T-helper 2 cell treated with Interferon-gamma antibody and Interleukin-4, amounts not matched to agents 5 μg/mL and 100 μg/mL, for 36 hours (primary cell): ENCODE measurements at places on chromosomes 11 and 22.

DNA sequence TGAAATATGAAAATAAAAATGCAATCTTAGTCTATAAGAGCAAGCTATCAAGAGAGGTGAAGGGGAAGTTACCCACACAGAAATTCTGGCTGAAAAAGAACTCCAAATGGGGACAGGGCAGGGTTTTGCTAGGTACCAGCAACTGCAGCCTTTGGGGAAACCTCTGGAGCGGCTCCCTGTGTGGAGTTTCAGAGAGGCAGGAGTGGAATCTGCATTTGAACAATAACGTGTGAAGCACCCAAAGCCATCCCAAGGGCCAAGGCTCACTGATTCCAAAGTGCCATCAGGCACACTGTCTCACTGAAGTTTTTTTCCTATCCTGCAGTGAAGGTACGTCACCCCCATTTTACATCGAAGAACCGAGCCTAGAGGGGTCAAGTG lies 87.8 kb downstream of the KCNC1 start:
- H3K27me3 ChIP-seq: no peaks in the 10 kb centered on the region
- no peak for DNase-seq
- no peak overlapping the region for H3K4me3 ChIP-seq
- H3K36me3 ChIP-seq: no peaks in the 10 kb centered on the region

GRCh38 chr11:79129702-79130101 lies 311.1 kb downstream of the TENM4 start:
- no peak for DNase-seq
- no peak overlapping the region for H3K27ac ChIP-seq
- no peaks in the 10 kb centered on the region for H3K27me3 ChIP-seq
- H3K4me1 ChIP-seq: no peaks in the 10 kb centered on the region

DNA sequence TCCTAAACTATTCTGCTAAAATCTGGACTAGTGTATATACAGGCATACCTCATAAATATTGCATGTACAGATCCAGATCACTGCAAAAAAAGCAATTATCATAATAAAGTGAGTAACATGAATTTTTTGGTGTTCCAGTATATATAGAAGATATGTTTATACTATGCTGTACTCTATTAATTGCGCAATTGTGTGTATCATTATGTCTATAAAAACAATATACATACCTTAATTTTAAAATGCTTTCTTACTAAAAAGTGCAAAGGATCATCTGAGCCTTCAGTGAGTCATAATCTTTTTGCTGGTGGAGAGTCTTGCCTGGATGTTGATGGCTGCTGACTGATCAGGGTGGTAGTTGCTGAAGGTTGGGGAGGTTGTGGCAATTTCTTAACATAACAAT lies 35.4 kb upstream of the CEP295 start:
- H3K4me3 ChIP-seq: no peak overlapping the region
- peaks cover 9% of the 10 kb centered on the region for H3K4me1 ChIP-seq
- no peak overlapping the region for H3K27ac ChIP-seq
- H3K36me3 ChIP-seq: no peaks in the 10 kb centered on the region
- H3K27me3 ChIP-seq: peaks cover 8% of the 10 kb centered on the region
- DNase-seq: no peak

DNA sequence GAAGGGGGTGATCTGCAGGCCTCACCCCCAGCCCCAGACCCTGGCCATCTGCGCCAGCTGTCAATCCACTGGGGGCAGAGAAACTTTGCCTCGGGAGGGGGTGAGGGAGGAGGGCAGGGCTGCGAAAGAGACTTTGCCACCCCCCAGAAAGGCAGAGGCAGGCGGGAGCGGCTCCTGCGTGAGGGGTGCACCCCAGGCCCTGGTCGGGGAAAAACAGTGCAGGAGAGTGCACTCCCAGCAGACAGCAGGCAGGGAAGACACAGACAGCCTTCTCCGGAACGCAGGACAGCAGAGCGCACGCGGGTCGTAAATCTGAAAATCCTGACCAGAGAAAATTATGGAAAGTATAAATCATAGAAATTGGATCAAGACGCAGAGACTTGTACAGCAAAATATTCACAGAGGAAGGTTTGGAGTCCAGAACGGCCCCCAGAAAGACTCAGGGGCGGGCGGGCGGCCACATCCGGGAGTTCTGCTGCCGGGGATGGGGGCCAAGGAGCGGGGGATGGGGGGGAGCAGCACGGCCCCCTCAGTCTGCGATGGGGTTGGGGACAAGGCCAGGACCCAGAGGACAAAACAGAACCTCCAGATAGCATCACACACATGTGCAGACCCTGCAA lies 8.0 kb upstream of the MRPL23 start:
- H3K27me3 ChIP-seq: no peaks in the 10 kb centered on the region
- no peak overlapping the region for H3K27ac ChIP-seq
- H3K4me1 ChIP-seq: no peaks in the 10 kb centered on the region
- no peak overlapping the region for H3K4me3 ChIP-seq

DNA sequence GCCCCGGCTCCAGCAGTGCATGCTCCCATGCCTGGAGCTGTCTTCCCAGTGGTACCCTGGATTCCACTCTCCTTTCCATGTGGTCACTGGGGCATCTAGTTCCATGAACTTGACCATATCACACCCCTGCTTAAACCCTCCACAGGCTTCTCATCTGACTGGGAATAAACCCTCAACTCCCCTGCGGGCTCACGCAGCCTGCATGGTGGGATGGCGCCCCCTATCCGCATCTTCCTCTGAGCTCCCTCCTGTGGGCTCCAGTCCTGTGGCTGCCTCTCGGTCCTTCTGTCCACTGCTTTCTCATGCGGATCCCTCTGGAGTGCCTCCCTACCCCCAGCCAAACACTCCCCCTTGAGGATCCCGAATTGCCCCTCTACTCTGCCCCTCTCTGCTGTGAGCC lies 41.4 kb upstream of the TTLL12 start:
- DNase-seq: no peak
- H3K27ac ChIP-seq: no peak overlapping the region
- H3K4me1 ChIP-seq: peaks cover 4% of the 10 kb centered on the region
- H3K4me3 ChIP-seq: no peak overlapping the region

DNA sequence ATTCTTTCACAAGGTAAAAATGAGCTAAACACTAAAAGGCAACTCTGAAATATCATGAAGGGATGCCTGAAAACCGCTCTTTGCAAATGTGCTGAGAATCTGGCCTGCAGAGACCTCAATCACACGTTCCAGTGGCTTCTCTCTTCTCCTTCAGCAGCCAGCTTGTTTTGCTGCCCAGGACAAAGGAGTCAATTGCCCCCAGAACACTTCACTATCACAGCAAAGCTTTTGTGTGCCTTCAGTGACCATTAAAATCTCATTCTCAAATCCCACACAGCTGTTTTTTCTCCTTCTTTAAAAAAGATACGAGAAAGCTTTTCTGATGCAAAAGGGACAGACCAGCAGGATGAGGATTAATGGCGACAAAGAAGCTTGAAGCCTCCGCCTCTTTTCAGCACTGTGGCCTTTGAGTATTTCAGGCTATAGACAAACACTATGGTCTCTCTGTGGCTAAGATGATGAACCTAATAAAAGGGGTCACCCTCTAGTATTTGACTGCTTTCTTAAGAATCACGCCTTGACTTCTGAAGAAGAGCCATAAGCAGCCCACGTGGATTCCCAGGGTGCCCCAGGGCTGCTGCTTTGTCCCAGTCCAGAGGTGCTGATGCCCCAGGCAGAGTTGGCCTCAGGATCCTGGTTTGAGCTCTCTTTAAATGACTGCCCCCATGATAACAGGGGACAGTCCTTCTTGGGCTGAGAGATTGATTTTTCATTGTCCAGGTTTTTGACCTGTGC lies 33.4 kb upstream of the NRIP3 start:
- no peak overlapping the region for H3K27ac ChIP-seq
- no peaks in the 10 kb centered on the region for H3K36me3 ChIP-seq
- peaks cover 10% of the 10 kb centered on the region for H3K27me3 ChIP-seq

GRCh38 chr22:47460861-47461260 lies 698.4 kb downstream of the TBC1D22A start:
- no peak overlapping the region for H3K27ac ChIP-seq
- no peak for DNase-seq
- no peaks in the 10 kb centered on the region for H3K36me3 ChIP-seq
- H3K4me3 ChIP-seq: no peak overlapping the region

GRCh38 chr22:29524442-29525191 lies 28.9 kb downstream of the THOC5 start:
- no peak overlapping the region for H3K27ac ChIP-seq
- no peak overlapping the region for H3K4me3 ChIP-seq
- H3K4me1 ChIP-seq: no peaks in the 10 kb centered on the region
- no peaks in the 10 kb centered on the region for H3K27me3 ChIP-seq

GRCh38 chr11:93655581-93656255 lies 5.8 kb upstream of the CEP295 start:
- H3K27me3 ChIP-seq: no peaks in the 10 kb centered on the region
- no peak overlapping the region for H3K4me3 ChIP-seq
- H3K36me3 ChIP-seq: no peaks in the 10 kb centered on the region
- peaks cover 45% of the 10 kb centered on the region for H3K4me1 ChIP-seq

GRCh38 chr11:101444164-101444563 lies 139.6 kb downstream of the TRPC6 start:
- no peak overlapping the region for H3K27ac ChIP-seq
- H3K36me3 ChIP-seq: no peaks in the 10 kb centered on the region
- no peak for DNase-seq
- H3K4me1 ChIP-seq: no peaks in the 10 kb centered on the region

- H3K36me3 ChIP-seq: no peaks in the 10 kb centered on the region
- no peak overlapping the region for H3K4me3 ChIP-seq
- H3K27me3 ChIP-seq: peaks cover 25% of the 10 kb centered on the region
- no peak for DNase-seq
- no peaks in the 10 kb centered on the region for H3K4me1 ChIP-seq
Measured at GRCh38 chr11:44839458-44840084, 111.1 kb downstream of the TP53I11 start.
